Thyroid gland (tissue), 4 donors: ENCODE measurements at places on chromosomes 4 and X. TPM values are rescaled to one million over a fixed set of nuclear protein-coding genes. Genes with fewer than 3 reads are reported as not detected.

DNA sequence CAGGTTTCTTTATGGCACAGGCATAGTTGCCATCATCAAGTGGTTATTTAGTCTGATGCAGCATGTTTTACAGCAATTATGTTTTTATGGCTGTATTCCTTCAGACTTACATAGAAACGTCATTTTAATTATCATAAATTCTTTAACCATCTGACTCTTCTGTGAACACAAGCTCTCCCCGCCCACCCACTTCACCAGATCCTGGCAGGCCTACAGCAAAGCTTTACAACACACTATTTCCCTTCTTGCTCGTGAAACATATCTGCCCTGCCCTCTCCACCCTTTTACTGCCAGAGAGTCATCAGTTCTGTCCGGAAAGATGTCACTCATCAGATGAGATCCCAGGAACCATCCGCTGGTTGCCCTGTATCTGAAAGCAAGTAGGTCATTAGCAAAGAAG is 120.5 kb downstream of the HS6ST2 start:
- H3K27me3 ChIP-seq, result no peaks in the 10 kb centered on the region
- no peaks in the 10 kb centered on the region for H3K36me3 ChIP-seq
- H3K27ac ChIP-seq, result no peak overlapping the region
- no peak for DNase-seq
- no peak overlapping the region for H3K4me3 ChIP-seq
- no peaks in the 10 kb centered on the region for H3K4me1 ChIP-seq

DNA sequence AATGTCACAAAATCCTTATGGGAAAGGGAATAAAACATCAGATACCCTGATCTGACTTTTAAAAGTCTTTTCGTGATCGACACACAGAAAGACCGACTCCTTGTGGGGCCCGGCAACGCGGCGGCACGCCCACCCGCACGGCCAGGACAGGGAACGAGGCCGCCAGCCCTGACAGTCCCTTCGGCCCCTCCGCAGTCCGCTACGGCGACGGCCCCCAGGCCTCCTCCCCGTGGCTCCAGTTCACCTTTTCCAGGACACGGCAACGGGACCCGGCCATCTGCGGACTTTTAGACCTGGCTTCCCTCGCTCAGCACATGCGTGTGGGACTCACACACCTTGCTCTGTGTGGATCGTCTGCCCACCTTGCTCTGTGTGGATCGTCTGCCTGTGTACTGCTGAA is 33.6 kb upstream of the GTPBP6 start:
- no peak overlapping the region for H3K4me3 ChIP-seq
- no peaks in the 10 kb centered on the region for H3K36me3 ChIP-seq
- DNase-seq, result no peak
- no peak overlapping the region for H3K27ac ChIP-seq

Gene GRK4
- 9.0 TPM for total RNA-seq

DNA sequence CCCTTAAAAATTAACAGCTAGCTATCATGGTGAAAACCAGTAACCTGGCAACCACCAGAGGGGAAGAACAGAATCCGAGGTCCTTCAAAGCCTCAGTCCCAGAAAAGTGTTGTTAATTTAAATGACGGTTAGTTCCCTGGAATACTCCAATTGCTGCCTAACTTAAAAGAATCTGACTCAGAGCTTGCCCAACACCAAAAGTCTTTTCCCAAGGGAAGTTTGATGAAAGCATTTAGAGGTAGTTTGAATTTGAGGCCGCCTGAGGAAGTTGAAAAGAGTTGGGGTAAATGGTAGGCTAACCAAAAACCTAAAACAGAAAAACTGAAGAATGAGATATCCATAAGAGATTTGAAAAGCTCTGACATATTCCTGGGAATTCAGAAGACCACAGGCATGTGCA is 46.6 kb downstream of the IL13RA2 start:
- H3K4me1 ChIP-seq, result no peaks in the 10 kb centered on the region
- H3K27me3 ChIP-seq, result no peaks in the 10 kb centered on the region
- H3K27ac ChIP-seq, result no peak overlapping the region
- no peak overlapping the region for H3K4me3 ChIP-seq
- DNase-seq, result no peak
- no peaks in the 10 kb centered on the region for H3K36me3 ChIP-seq

DNA sequence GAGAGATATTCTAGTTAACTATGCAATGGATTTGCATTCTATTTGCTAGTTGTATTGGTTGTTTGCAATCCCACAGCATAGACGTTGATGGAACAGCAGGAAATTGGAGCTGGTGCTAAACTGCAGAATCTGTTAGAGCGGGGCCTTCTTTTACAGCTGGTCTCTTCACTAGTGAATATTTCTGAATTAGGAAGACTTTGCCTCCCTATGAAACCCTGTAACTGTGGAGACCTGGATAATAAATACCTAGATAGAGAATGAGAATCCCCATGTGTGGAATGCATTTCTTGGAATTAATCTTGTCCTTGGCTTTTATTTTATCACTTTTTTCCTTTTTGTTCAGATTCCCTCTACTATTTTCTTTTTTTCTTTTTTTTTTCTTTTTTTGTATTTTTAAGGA is 109.7 kb downstream of the SHROOM3 start:
- H3K4me3 ChIP-seq, result no peak overlapping the region
- H3K27me3 ChIP-seq, result no peaks in the 10 kb centered on the region
- no peak overlapping the region for H3K27ac ChIP-seq
- peaks cover 26% of the 10 kb centered on the region for H3K4me1 ChIP-seq
- H3K36me3 ChIP-seq, result no peaks in the 10 kb centered on the region
- no peak for DNase-seq

DNA sequence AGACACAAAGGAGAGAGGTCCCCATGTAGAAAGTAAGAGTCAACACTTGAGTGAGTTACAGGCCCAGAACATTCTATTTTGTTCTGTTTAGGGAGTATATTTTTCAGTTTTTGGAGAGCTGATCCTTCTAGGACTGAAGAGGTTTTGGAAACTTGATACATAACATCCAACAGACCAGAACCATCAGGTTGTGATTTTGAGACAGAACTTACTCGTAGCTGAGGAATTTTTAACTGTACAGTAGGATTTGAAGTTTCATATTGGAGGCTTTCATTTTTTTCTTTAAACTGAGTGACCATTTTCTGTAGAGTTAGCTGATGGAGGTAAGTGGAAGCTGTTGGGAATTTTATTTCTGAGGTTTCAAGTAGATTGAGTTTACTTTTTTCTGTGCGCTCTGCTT is 73.3 kb downstream of the NCAPG start:
- H3K4me1 ChIP-seq, result no peaks in the 10 kb centered on the region
- H3K36me3 ChIP-seq, result no peaks in the 10 kb centered on the region
- DNase-seq, result no peak
- no peak overlapping the region for H3K27ac ChIP-seq

Gene TASL
- 0.29 TPM for total RNA-seq

DNA sequence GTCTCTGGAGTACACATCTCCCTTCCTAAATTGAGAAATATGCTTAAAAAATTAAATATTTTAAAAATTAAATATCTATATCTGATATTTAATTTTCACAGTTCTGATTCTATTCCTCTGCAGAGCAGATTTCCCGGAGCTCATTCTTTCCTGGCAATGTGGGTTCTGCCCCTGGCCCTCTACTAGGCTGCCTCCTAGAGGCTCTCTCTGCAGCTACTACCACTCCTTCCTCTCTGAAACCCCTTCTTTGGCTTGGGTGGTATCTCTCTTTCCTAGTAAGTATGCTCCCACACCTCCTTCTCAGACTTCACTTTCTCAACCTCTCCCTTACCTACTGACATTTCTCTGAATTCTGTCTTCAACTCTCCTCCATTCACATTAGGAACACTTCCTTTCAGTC is 45.3 kb downstream of the RPGR start:
- DNase-seq, result no peak
- H3K27me3 ChIP-seq, result no peaks in the 10 kb centered on the region
- no peak overlapping the region for H3K27ac ChIP-seq
- H3K4me3 ChIP-seq, result no peak overlapping the region
- H3K4me1 ChIP-seq, result no peaks in the 10 kb centered on the region
- H3K36me3 ChIP-seq, result no peaks in the 10 kb centered on the region

Gene GAGE12F
- total RNA-seq, result not detected

Gene NKX1-1
- total RNA-seq, result not detected

Gene PPP1R2C
- total RNA-seq, result not detected

GRCh38 chr4:8439168-8439567 is 1.4 kb downstream of the ACOX3 start:
- no peaks in the 10 kb centered on the region for H3K36me3 ChIP-seq
- H3K4me1 ChIP-seq, result peaks cover 60% of the 10 kb centered on the region
- H3K27me3 ChIP-seq, result no peaks in the 10 kb centered on the region
- peak overlapping the region; percentile 80 for H3K4me3 ChIP-seq

Gene PRICKLE3
- 22.4 TPM for total RNA-seq

GRCh38 chr4:26885912-26886274 is 25.3 kb downstream of the STIM2 start:
- no peaks in the 10 kb centered on the region for H3K4me1 ChIP-seq
- DNase-seq, result no peak
- no peak overlapping the region for H3K27ac ChIP-seq
- H3K27me3 ChIP-seq, result no peaks in the 10 kb centered on the region

- H3K27me3 ChIP-seq, result no peaks in the 10 kb centered on the region
- H3K36me3 ChIP-seq, result no peaks in the 10 kb centered on the region
- H3K4me3 ChIP-seq, result no peak overlapping the region
Measured at GRCh38 chr4:155690044-155690837, 23.6 kb downstream of the GUCY1A1 start.

GRCh38 chrX:118498351-118498750 is 2.7 kb downstream of the DOCK11 start:
- H3K27me3 ChIP-seq, result no peaks in the 10 kb centered on the region
- DNase-seq, result no peak
- no peaks in the 10 kb centered on the region for H3K36me3 ChIP-seq
- peak overlapping the region; percentile 19 for H3K27ac ChIP-seq
- H3K4me3 ChIP-seq, result no peak overlapping the region
- H3K4me1 ChIP-seq, result peaks cover 8% of the 10 kb centered on the region

Gene KIAA1210
- total RNA-seq, result 0.33 TPM

DNA sequence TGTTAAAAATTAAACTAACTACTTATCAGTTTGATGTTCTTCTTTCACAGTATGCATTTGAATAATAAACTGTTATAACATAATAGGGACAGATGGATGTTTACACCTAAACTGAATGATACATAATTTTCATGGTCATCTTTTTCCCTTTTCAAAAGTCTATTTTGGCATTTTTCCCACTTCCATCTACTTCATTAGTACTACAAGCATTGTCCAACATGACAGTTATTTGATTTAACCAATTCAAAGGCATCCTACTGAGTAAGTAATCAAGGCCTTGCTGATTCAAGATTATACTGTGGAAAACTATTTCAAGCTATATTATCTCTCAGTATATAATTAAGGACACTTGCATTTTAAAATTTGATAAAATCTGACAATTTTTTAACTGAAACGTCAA is 212.9 kb downstream of the FAT4 start:
- no peaks in the 10 kb centered on the region for H3K36me3 ChIP-seq
- no peaks in the 10 kb centered on the region for H3K4me1 ChIP-seq
- H3K27ac ChIP-seq, result no peak overlapping the region

DNA sequence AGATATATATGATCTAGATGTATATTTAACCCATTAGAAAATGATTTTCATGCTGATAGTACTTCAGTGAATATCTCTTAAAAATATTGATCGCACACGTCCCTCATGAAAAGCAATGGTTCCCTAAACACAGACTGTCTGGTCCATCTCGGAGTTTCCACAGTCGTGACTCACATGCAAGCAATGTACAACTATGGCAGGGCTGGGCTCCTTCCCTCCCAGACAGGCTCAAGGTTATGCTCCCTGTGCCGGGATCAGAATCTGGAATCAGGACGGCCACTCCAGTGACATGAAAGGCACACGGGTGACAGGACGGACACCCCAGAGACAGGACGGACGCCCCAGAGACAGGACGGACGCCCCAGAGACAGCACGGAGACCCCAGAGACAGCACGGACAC is 40.2 kb upstream of the PPP2R3B start:
- no peaks in the 10 kb centered on the region for H3K36me3 ChIP-seq
- H3K4me1 ChIP-seq, result no peaks in the 10 kb centered on the region
- no peaks in the 10 kb centered on the region for H3K27me3 ChIP-seq

Gene UBA6
- total RNA-seq, result 31.9 TPM

Gene MTMR8
- 2.9 TPM for total RNA-seq

Gene TEX28
- total RNA-seq, result not detected

DNA sequence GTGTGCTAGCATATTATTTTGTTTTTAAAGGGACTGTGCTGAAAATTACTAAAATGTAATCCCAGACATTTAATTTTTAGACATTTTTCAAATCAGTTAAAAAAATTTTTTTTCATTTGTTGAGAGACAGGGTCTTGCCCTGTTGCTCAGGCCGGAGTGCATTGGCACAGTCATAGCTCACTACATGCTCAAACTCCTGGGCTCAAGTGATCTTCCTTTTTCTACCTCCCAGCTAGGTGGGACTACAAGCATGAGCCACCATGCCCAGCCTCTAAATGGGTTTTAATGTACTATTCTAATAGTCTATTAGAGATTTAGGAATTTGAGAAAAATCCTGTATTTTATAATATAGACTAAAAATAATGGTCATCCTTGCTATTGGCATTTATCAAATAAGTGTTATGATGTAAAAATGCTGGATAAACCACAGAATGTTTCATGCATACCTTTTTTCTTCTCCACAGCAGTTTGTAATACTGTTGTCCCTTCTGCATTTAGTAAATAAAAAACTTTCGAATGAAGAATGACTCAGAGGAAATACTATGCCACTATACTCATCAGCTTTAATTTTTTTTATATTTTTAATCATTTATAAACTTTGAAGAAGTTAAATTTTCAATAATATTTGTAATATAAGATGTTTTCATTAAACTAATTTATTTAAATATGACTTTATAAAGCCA is 29.9 kb downstream of the CPEB2 start:
- H3K4me3 ChIP-seq, result no peak overlapping the region
- DNase-seq, result no peak
- H3K27ac ChIP-seq, result no peak overlapping the region
- H3K36me3 ChIP-seq, result no peaks in the 10 kb centered on the region
- H3K4me1 ChIP-seq, result peaks cover 14% of the 10 kb centered on the region

- no peaks in the 10 kb centered on the region for H3K36me3 ChIP-seq
- no peak overlapping the region for H3K27ac ChIP-seq
- no peak for DNase-seq
Measured at GRCh38 chr4:188960411-188961093, 821.3 kb downstream of the TRIML1 start.

DNA sequence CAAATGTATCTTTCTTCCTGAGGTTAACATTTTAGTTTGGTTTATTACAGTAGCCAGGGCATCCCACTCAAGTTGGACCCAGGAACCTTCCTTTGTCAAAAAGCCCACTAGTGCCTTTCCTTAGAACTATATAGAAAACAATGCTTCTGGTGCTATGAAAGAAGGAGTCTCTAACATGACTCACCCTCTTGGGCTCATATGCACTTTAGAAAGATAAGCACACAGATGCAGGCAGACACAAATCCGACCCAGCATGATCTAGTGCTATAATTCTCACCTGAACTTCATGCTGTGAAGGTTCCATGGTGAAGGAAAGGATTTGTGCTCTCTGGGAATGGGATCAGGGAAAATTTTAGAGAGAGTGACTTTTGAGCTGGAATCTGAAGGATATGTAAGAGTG is 289.4 kb downstream of the ANKRD50 start:
- no peaks in the 10 kb centered on the region for H3K4me1 ChIP-seq
- no peak for DNase-seq
- no peaks in the 10 kb centered on the region for H3K36me3 ChIP-seq
- no peak overlapping the region for H3K27ac ChIP-seq
- H3K4me3 ChIP-seq, result no peak overlapping the region
- no peaks in the 10 kb centered on the region for H3K27me3 ChIP-seq

- peak overlapping the region; percentile 88 for H3K27ac ChIP-seq
- H3K27me3 ChIP-seq, result no peaks in the 10 kb centered on the region
- H3K36me3 ChIP-seq, result no peaks in the 10 kb centered on the region
- H3K4me3 ChIP-seq, result no peak overlapping the region
- peaks cover 22% of the 10 kb centered on the region for H3K4me1 ChIP-seq
Measured at GRCh38 chr4:168815379-168816345, 194.4 kb downstream of the CBR4 start.

Gene PAGE1
- total RNA-seq, result not detected
